Muscle of arm (tissue), 14 donors: ENCODE measurements at places on chromosomes 2 and 18.

DNA sequence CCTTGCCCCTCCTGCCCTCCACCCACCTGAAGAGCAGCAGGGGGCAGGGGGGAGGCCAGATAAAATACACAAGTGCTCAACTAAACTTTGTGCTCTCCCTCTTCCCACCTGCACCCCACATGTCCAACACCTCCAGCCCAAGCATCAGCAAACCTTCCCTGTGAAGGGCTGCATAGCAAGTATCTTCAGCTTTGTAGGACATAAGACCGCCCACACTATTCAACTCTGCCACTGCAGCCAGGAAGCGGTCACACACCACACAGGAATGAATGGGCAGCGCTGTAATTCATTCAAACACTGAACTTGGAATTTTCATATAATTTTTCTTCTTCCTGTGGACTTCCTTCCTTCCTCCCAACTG lies 27.5 kb downstream of the TFCP2L1 start:
- DNase-seq, result no peak

DNA sequence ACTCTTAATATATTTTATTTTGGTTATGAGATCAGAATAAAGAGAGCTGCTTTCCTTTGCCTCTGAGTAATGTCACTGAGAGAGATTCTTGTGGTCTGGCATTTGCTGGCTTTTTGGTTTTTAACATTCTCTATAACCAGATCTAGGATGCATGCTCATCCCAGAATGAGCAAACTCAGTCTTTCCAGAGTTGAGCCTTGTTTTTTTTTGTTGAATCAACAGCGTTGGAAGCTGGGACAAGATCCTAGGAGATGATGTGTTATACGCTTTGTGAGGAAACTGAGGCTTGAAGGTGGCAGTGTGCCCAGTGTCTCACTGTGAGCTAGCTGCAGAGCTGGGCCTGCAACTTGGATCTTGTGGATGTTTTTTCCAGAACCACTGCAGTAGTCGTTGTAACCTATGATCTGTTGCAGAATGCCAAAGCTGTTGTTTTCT lies 19.5 kb downstream of the MYO1B start:
- DNase-seq, result no peak

DNA sequence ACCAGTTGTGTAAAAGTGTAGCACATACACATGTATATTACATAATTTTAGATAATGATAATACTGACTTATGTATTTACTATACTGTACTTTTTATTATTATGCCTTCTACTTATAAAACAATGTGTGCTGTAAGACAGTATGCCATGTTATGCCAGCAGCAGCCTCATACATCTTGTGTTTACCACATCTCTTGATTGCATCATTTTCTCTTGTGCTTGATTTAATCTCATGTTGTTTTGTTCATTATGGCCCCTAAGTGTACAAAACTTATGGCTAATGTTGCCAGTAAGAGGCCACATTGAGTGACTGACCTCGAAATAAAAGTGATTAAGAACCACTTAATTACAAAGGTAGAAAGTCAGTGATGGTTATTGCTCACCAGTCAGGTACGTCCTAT lies 128.0 kb upstream of the SP5 start:
- DNase-seq, result no peak

DNA sequence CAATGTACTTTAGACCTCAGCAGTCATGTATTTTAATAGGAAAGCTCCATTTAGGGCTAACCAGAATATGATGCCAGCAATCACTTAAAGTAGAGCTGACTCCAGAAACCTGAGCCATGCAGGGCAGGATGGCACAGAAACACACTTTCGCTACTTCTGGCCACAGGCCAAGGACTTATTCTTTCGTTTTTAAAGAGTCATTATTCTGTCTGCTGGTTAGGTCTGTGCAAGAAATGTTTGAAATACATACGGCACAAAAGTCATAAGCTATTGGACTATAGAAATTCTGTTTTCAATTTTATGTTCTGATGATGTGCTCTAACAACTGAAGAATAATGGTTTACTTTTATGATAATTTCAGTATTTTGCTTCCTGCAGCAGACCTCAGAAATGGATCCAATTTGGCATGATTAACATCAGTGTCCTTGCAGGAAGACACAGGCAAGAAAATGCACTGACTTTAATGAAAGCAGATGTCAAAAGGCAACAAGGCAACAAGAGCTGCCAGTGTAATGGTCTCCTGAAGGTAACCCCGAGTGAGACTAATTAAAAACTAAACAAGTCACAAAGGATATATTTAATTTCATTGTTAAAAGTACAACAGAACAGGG lies 114.4 kb upstream of the CHRNA1 start:
- DNase-seq, result peak; percentile 35

DNA sequence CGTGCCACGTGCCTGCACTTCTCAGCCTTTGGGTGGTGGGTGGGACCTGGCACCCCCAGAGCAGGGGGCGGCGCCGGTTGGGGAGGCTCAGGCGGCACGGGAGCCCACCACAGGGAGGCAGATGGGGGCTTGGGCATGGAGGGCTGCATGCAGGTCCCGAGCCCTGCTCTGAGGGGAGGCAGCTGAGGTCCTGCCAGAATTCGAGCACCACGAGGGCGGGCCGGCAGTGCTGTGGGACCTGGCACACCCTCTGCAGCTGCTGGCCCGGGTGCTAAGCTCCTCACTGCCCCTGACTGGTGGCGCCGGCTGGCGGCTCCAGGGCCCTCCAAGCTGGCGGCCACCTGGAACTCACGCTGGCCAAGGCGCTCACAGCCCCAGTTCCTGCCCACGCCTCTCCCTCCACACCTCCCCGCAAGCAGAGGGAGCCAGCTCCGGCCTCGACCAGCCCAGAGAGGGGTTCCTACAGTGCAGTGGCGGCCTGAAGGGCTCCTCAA lies 1176.8 kb upstream of the GYPC start:
- no peak for DNase-seq

GRCh38 chr2:204538182-204539018 lies 6.9 kb upstream of the PARD3B start:
- DNase-seq, result no peak

- DNase-seq, result no peak
Observed at GRCh38 chr2:241261628-241262027, 53.8 kb downstream of the HDLBP start.

GRCh38 chr2:197208024-197208423 lies 102.6 kb downstream of the ANKRD44 start:
- DNase-seq, result no peak

DNA sequence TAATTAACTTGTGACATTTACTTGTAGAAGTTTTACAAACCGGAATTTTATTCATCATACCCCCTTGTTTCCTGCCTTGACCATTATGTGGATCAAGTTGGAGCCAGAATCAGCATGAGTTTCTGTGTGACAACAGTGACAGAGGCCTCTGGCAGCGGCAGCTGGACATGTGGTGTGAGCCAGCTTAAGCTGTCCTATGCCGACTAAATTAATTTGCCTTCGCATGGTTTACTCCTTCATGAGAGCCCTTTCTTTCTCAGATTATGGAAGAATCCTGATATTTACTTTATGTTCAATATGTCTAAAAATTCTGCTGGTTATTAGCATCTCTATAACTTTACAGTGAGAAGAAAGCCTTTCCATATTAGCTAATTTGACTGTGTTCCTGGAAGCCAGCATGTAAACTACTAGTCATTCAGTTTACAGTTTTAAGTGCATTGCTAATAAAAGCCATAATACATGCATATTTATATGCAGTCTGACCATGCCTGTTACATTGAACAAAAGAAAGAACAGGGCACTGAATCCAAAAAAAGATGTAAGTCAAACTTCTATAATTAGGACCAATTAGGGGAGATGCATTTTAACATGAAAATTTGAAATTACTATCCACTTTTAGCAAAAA lies 495.8 kb upstream of the ACVR2A start:
- DNase-seq, result no peak

DNA sequence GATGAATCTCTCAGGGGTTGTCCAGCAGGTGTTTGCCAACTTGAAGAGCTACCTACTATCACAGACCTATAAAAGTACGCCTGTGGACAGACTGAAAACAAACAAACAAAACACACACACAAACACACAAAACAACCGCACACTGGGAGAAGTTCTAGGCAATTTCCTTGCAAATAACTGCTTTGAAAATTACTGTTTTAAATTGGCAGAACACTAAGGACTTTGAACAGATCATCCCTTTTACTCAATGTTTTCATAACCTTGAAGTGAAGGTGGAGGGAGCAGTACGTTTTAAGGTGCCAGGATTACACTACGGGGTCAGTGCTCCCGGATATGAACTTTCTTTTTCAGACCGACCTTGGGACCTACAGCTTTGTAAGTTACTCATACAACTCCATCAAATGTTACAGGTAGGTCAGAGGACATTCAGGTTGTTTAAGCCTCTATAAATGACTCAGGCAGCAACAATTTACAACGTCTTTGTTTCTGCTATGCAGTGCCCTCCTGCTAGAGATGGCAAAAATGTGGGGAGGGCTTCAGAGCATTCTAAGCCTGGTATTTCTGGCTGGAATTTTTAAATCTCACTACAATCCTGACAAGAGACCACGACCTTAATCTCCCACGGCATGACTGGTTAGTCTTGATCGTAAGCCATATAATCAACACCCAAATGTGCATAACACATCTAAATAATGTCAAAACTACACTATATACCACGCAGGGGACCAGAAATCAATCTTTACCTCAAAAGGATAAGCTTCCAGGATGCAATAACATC lies 1.4 kb upstream of the SLC20A1 start:
- no peak for DNase-seq

DNA sequence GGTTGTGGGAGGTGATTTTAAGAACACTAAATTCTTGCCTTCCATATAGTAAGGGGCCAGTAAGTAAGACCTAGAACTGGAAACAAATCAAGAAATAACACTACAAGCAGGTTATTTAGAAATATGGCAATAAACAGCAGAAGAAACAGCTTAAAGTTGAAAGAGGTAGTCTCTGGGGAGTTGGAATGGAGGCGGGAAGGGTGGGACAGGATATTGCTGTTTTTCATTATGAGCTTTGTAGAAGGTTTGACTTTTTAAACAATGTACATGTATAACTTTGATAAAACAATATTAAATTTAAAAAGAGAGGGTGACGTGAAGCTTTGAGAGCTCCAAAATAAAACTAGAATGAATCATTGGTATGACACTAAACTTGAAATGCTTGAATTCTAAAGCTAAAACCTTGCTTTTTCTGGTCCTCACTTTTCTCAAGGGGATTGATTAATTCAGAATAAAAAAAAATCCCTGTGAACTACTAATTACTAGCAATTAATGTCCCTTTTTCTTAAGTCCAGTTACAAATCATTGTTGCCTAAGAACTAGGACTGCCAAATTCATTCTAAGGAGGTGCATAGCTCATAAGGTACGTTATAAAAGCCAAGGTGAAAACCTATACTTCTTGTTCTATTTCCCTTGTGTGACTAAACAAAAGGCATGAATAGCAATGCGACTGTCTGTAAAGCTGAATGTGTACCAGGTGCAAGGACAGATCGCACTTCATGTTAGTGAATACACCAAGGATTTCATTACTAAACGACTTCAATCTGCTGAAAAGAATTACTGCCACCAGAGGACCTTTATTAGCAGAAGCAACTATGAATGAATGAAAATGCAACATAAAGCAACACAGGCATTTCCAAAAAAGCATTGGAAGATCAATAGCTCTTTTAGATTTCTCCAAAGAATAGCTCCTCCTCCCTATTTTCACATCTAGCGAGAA lies 177.5 kb downstream of the RBM43 start:
- peak; percentile 35 for DNase-seq

GRCh38 chr2:127596311-127597045 lies 49.5 kb upstream of the GPR17 start:
- no peak for DNase-seq

DNA sequence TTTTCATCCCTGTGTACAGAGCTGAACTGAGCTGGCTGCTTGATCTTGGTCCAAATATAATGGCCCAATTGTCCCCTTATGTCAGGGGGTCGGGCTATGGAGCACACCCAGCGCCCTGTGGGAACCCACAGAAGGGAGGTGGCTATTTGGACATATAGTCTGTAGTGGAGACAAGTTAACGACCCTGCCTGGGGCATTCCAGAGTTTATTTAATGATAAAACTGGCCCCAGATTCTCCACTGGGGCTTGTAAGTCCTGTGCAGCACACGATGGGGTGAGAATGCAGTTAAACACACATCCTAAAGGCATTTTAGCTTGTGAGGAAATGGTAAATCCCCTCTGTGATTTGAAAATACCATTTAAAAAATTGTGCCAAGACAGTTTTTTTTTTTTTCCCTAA lies 72.9 kb downstream of the QPCT start:
- no peak for DNase-seq

DNA sequence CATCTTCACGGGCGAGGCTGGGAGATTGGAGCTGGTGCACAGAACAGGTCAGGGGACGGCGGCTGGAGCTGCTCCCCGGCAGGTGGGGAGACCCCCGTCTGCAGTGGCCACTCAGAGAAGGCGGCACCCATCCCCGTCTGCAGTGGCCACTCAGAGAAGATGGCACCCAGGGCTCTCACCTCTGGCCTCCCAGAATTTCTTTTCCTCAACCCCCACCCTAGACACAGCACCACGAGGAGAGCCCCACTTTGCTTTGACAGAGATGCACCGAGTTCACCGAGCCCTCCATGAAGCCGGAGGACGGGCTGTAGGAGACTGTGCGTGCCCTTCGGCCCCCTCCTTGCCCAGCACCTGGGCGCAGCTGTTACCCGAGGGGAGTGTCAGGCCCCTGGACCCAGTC lies 201.6 kb upstream of the SALL3 start:
- no peak for DNase-seq

DNA sequence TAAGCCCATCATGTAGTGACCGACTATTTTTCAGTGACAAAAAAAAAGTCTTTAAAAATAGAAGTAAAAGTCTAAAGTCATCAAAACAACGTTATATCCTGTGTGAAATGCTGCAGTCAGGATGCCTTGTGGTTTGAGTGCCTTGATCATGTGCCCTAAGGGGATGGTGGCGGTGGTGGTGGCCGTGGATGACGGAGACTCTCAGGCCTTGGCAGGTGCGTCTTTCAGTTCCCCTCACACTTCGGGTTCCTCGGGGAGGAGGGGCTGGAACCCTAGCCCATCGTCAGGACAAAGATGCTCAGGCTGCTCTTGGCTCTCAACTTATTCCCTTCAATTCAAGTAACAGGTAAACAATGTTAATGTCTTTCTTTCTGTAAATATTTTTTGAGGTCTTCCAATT lies at the start of gene CD28:
CD28 (plus strand) TSS at position 237 of the 400 bp plus-strand sequence; CDS start at position 295, 58 bp downstream.
- no peak for DNase-seq

DNA sequence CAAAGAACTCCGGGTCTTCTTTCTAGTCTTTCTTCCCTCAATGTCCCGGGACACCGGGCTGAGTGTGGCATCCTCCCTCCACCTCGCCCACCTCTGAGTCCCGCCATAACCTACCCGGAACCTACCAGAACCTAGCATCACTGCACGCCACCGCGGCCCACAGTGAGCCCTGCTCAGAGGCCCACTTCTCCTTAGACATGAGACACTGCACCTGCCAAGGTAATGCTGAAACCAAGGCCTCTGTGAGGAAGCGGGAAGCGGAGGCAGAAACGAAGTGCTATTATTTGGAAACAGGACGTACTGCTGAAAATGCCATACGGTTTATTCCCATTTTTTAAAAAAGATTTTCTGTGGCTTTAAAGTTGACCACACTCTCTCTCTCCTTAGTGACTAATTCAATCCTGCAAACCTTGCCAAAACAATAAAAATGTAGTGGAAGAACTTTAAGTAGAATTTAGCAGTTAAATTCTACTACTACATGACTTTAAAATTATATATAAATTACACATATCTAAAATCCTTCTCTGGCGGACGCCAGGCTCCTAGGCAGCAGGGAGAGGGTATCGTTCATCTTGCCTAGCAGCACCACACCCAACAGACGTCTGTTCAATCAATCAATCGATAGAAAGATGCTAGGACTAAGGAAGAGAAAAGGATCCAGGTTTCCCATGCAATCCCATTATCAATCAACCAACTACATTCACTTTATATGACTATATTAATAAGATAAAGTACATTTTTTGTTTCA lies 82.0 kb downstream of the ZNF516 start:
- DNase-seq, result no peak
